ENCODE measurements at places on chromosomes 4 and X.

DNA sequence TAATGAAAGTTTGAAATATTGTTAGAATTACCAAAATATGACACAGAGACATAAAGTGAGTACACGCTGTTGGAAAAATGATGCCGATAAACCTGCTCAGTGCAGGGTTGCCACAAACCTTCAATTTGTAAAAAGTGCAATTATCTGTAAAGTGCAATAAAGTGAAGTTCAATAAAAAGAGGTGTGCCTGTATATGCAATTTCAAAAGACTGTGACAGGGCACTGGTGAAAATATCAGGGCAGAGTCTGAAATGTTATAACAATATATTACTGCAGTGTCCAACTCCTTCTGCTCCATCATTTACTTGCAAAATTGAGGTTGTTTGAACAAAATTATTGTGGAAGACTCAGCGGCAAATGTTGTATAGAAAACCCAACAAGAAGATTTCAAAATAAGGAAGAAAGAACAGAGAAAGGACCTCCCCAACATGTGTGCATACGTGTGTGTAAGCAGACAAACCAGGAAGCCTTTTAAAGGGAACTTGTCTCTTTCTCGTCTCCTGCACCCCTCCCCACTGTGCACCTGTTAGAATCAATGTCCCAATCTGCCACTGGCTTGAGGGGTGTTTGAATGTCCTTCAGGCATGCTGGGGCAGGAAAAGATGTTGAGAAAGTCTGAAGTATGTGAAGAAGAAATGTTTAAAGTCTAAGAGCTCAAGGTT lies 96.2 kb downstream of the MAOB start:
- DNase-seq: no peak

GRCh38 chr4:72394012-72394663 lies 174.9 kb downstream of the ADAMTS3 start:
- DNase-seq: no peak

DNA sequence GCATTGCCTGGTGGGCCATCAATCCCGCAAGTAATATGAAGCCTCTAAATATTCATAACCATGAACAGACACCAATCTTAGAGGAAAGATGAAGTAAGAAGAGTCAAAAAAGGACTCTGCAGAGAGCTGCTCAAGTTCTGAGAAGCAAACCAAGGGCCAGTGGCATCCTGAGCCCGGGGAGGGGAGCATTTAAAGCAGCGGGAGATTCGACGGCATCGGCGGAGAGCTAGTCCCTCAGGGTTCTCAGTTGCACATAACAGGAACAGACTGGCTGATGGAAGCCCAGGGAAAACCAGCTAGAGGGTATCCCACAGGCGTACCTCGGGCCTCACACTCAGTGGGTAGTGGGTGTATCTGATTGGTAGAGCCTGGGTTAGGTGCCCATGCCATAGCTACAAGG lies 4.9 kb upstream of the PNMA6E start:
- DNase-seq: no peak

DNA sequence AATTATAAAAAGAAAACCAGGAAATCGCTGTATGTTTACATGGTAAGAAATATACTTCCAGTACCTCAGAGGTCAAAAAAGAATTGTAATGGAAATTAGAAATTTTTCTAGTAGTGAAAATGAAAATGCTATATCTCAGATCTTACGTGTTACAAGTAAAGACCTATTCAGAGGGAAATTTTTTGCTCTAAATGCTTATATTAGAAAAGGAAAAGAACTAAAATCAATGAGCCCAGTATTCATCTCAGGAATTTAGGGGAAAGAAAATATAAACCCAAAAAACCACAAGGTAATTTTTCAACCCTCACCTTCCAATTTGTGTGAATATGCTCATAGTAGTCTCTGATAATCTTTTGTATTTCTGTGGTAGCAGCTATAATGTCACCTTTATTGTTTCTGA lies 145.6 kb downstream of the RAP1GDS1 start:
- no peak for DNase-seq

DNA sequence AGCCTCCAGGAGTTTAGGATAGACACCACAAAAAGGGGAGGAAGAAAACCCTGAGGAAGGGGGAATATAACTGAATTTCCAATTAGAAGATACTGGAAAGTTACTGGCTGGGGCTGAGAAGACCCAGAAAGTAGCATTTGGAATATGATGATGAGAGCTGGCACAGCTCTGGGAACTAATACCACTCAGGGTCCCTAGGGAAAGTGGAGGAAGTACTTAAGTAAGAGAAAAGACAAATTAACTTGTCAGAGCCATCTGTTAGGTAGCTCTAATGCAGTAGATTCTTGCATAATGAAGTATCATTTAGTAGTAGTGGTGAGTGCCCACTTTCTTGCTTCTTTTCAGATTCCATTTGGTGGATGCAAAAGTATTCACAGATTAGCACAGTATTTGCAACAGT lies 90.8 kb upstream of the TSPAN5 start:
- no peak for DNase-seq

GRCh38 chr4:145107126-145107525 lies 9.0 kb downstream of the ABCE1 start:
- no peak for DNase-seq

DNA sequence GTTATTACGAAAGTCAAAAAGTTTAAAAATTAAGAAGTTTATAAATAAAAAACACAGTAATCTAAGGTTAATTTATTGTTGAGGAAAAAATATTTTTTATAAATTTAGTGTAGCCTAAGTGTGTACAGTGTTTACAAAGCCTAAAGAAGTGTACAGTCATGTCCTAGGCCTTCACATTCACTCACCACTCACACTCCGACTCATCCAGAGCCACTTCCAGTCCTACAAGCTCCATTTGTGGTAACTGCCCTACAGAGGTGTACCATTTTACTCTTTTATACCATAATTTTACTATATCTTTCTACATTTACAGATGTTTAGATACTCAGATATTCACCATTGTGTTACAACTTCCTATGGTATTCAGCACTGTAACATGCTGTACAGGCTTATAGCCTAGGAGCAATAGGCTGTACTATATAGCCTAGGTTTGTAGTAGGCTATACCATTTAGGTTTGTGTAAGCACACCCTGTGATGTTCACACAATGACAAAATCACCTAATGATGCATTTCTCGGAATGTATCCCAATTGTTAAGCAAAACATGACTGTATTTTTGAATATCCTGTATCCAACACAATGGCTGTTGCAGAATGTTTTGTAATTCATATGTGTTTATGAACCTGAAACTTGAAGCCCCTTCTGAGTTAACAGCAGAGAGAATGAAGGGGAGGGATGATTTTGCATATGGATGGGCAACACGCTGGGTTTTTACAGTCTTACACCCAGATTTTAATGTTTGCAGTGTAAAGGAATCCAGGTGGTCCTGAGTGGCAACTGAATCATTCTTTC lies 3.1 kb downstream of the PPBP start:
- no peak for DNase-seq
